ENCODE measurements at places on chromosomes 7 and 10. TPM values are rescaled to one million over a fixed set of nuclear protein-coding genes. Genes with fewer than 3 reads are reported as not detected.

- no peaks in the 10 kb centered on the region for H3K27me3 ChIP-seq
Observed at GRCh38 chr7:127391591-127392181, 822 bp downstream of the ZNF800 start.

DNA sequence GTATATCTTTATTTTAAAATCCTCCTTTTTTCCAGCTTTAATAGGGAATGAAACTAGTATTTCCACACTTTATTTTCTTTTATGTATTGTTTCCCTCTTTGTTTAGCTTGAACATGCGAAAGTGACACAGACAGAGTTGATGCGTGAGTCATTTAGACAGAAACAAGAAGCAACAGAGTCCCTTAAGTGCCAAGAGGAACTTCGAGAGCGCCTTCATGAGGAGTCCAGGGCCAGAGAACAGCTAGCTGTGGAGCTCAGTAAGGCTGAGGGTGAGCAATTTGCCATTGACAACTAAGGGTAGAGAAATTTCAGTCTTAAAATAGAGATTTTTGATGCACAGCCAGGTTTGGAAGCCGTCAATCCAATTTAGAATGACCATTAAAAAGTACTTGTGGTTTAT is 73.1 kb downstream of the CYP51A1 start:
- H3K4me1 ChIP-seq: peaks cover 5% of the 10 kb centered on the region
- H3K27ac ChIP-seq: no peak overlapping the region
- no peak overlapping the region for H3K4me3 ChIP-seq
- no peaks in the 10 kb centered on the region for H3K27me3 ChIP-seq
- DNase-seq: no peak

GRCh38 chr10:131579251-131580071 is 267.9 kb upstream of the TCERG1L start:
- H3K4me1 ChIP-seq: no peaks in the 10 kb centered on the region
- H3K4me3 ChIP-seq: no peak overlapping the region
- no peaks in the 10 kb centered on the region for H3K36me3 ChIP-seq
- DNase-seq: no peak
- peaks cover 5% of the 10 kb centered on the region for H3K27me3 ChIP-seq

GRCh38 chr7:81846398-81846797 is 76.6 kb upstream of the HGF start:
- no peak overlapping the region for H3K4me3 ChIP-seq
- H3K27ac ChIP-seq: no peak overlapping the region
- DNase-seq: no peak
- no peaks in the 10 kb centered on the region for H3K36me3 ChIP-seq
- H3K4me1 ChIP-seq: no peaks in the 10 kb centered on the region
- H3K27me3 ChIP-seq: no peaks in the 10 kb centered on the region

DNA sequence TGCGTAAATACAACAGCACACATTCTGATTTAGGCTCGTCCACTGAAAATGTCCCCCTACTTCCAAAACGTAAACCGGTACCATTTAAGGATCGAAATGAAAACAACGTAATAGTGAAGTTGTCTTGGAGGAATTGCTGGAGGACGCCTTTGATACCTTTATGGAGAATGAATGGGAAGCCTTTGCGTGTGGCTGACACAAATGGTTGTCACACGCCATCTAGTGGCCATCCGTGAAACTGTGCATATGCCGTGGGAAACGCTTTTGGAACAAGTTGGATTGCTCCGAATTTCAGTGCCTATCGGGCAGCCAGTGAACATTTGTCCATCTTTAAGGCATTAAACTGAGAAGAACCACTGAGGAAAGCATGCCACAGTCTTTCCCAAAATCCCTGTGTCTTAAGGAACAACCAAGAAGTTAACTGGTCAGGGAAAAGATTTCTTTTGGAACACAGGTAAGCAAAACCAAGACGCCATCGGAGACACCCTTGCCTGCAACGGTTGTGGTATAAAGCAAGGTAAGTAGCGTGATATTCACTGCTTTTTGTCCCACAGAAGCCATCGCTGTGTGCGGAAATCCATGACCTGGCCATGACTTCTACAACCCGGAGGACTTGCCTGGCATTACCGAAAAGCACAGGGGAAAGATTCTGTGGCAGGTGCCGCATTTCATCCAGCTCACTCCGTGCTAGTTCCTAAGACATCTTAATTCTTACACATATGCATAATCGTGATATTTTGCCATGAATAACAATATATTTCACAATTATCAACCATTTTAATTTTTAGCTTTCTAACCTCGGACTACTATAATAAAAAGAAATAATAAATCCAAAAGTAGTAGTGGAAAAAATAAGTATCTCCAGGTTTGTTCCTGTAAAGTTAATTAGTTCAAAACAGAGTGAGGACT is 100.6 kb downstream of the FAM204A start:
- DNase-seq: peak; percentile 31
- no peaks in the 10 kb centered on the region for H3K36me3 ChIP-seq
- peaks cover 75% of the 10 kb centered on the region for H3K27me3 ChIP-seq
- no peaks in the 10 kb centered on the region for H3K4me1 ChIP-seq

NANOS1 gene
- total RNA-seq: 0.34 TPM

- H3K4me3 ChIP-seq: no peak overlapping the region
- H3K36me3 ChIP-seq: no peaks in the 10 kb centered on the region
- H3K27me3 ChIP-seq: peaks cover 27% of the 10 kb centered on the region
- H3K27ac ChIP-seq: no peak overlapping the region
Observed at GRCh38 chr10:58839771-58840170, 327.1 kb downstream of the BICC1 start.

- H3K27me3 ChIP-seq: no peaks in the 10 kb centered on the region
- peak overlapping the region; percentile 6 for H3K27ac ChIP-seq
- no peak for DNase-seq
- H3K36me3 ChIP-seq: no peaks in the 10 kb centered on the region
Observed at GRCh38 chr7:30647589-30648364, 34.5 kb downstream of the CRHR2 start.

DNA sequence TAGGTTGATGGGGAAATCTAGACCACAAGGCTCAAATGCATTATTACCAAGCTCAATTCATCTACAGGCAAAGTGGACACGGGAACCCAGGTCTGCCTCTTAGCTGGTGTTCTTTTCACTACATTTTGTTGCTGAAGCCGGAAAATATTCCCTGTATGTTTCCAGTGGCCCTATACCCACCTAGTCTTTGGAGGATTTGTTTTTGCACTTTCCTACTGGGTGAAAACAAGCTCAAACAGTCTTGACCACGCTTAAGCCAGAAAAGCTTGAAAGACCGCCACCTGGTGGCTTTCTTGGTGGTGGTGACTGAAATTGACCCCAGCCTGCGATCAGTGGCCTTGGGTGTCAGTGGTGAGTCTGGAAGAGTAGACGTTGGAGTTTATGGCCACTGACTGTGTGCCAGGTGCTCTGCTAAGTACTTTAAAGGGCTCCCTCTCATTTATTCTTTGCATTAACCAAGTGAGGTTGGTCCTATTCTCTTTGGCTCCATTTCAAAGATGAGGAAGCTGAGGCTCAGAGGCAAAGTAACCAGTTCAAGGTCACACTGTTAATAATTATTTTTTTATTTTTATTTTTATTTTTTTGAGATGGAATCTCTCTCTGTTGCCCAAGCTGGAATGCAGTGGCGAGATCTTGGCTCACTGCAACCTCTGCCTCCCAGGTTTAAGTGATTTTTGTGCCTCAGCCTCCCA is 11.1 kb upstream of the CRTAC1 start:
- peaks cover 7% of the 10 kb centered on the region for H3K4me1 ChIP-seq
- no peak for DNase-seq
- H3K27ac ChIP-seq: no peak overlapping the region
- no peak overlapping the region for H3K4me3 ChIP-seq
- H3K36me3 ChIP-seq: peaks cover 6% of the 10 kb centered on the region

DNA sequence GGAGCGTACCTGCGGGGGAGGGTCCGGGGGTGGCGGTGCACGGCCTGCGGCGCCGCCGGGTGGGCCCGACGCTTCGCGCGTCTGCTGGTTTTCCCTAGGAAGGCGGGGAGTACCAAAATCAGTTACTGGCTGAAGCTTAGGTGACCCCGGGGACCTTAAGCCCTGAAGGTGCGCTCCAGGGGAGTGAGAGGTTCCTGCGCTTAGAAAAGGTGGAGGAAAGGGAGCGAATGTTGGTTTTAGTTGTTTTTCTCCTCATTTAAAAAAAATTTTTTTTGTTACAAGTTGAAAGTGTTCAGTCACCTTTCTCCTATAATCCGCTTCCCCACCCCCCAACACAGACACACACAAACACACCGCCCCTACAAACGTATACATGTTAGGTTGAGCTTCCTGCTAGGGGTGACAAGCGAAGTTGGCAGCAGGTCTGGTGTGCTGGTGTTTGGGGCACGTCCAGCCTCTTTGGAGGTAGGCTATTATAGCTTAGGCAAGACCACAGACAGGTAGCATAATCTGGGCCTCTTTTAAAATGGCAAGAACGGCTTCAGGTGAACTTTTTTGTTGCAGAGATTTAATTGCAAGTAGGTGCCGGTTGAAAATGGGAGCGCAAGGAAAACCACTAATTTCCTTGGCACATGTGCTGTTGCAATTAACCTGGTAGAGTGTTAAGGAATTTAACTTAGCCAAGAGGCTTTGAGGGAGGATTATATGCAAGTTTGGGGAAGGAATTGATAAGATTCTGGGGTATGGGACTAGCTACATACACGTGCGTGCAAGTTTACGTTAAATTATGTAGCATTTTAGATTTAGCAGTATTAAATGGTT is 945 bp downstream of the ADD3 start:
- no peak overlapping the region for H3K27ac ChIP-seq
- no peak overlapping the region for H3K4me3 ChIP-seq
- H3K4me1 ChIP-seq: peaks cover 36% of the 10 kb centered on the region
- no peak for DNase-seq
- no peaks in the 10 kb centered on the region for H3K27me3 ChIP-seq

DNA sequence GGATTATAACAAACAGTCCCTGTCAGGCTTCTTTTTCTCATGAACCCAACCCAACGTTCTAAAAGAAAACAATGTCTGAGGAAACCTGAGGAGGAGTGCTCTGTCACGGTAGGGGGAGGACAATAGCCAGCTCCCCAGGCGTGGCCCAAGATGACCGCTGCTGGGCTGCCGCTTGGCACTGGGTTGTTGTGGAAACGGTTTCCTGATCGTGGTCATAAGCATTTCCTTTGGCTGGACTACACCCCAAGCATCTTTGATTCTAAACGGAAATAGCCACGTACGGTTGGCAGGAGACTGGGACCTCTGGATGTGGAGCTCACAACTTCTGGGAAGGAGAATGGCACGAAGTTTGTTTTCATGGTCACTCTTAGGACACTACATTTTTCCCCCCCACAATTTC is 30.4 kb upstream of the DMBT1 start:
- no peak overlapping the region for H3K27ac ChIP-seq
- no peak overlapping the region for H3K4me3 ChIP-seq
- no peak for DNase-seq
- no peaks in the 10 kb centered on the region for H3K36me3 ChIP-seq
- H3K4me1 ChIP-seq: no peaks in the 10 kb centered on the region

DNA sequence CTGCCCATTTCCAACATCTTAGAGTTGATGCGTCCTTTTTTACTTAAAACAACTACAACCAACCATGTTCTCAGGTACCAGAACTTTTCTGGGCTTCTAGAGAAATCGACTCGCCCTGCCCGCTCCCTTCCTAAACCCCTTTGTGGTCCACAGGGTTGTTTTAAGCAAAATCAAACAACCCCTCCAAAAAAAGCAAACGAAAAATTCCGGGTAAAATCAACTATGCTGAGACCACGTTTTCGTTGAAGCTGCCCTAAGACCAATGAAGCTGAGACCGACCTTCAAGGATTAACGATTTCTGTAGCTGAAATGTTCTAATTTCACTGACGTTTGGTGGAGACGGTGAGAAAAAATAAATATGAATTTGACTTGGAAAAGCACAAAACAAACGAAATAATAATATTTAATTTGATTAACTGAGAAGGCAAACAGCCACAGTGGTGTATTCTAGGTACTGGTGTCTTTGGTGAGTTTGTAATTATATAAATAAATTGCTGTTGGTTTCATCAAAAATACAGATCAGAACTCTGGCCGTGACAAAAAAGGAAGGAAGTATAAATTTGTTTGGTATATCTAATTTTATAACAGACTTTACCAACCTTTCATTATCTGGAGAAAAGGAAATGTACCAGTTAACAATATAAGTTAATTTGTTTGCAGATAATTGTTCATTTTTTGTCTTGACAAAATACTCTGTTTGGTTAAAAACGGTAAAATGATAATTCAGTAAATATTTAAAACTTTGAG is 4.7 kb upstream of the IGF2BP3 start:
- peaks cover under 1% of the 10 kb centered on the region for H3K36me3 ChIP-seq
- H3K4me1 ChIP-seq: peaks cover 20% of the 10 kb centered on the region
- peaks cover 65% of the 10 kb centered on the region for H3K27me3 ChIP-seq

GRCh38 chr10:103845972-103846371 is 9.4 kb downstream of the SH3PXD2A start:
- peak; percentile 16 for DNase-seq
- peaks cover 21% of the 10 kb centered on the region for H3K4me1 ChIP-seq
- H3K36me3 ChIP-seq: peaks cover 5% of the 10 kb centered on the region
- peak overlapping the region; percentile 76 for H3K27ac ChIP-seq
- peaks cover 30% of the 10 kb centered on the region for H3K27me3 ChIP-seq

- H3K4me3 ChIP-seq: no peak overlapping the region
- peak overlapping the region; percentile 78 for H3K27ac ChIP-seq
- H3K4me1 ChIP-seq: peaks cover 19% of the 10 kb centered on the region
- no peaks in the 10 kb centered on the region for H3K27me3 ChIP-seq
- no peaks in the 10 kb centered on the region for H3K36me3 ChIP-seq
- no peak for DNase-seq
Observed at GRCh38 chr10:12444981-12445700, 95.8 kb downstream of the CAMK1D start.

- no peak overlapping the region for H3K27ac ChIP-seq
- no peaks in the 10 kb centered on the region for H3K27me3 ChIP-seq
- H3K4me3 ChIP-seq: no peak overlapping the region
- DNase-seq: no peak
- peaks cover 5% of the 10 kb centered on the region for H3K4me1 ChIP-seq
- H3K36me3 ChIP-seq: no peaks in the 10 kb centered on the region
Observed at GRCh38 chr7:7897949-7898515, 70.6 kb upstream of the GLCCI1 start.

DNA sequence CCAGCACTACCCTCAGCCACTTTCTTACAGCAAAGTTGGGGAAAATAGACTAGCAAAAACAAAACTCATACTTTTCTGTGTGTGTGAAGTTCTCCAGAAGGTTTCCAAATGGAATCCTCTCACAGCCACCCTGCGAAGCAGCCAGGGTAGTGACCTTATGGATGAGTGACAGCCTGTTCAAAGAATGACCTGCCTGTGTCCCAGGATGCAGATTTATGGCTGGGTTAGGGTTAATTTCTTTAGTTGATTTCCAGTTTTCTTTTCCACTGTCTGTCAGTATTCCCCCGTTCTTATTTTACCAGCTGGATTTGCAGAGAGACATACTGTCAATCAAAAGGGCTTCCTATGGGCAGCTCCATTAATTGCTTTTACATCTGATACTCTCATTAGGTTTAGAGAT is 2.4 kb upstream of the SEMA4G start:
- H3K36me3 ChIP-seq: no peaks in the 10 kb centered on the region
- H3K4me3 ChIP-seq: no peak overlapping the region
- no peak for DNase-seq
- peaks cover 14% of the 10 kb centered on the region for H3K4me1 ChIP-seq
- no peak overlapping the region for H3K27ac ChIP-seq
